Panc1 (cell line): ENCODE measurements at places on chromosomes 6 and 20. TPM values are rescaled to one million over a fixed set of nuclear protein-coding genes. Genes with fewer than 3 reads are reported as not detected.

Gene STMND1
- total RNA-seq, result not detected

Gene ADGB
- total RNA-seq, result not detected

Gene MYH7B
- total RNA-seq, result 0.59 TPM

Gene LZTS3
- 5.2 TPM for total RNA-seq

Gene MOG
- total RNA-seq, result not detected

Gene RBPJL
- total RNA-seq, result 0.18 TPM

Gene GNL1
- 90.6 TPM for total RNA-seq

Gene SALL4
- 1.6 TPM for total RNA-seq

Gene PHIP
- total RNA-seq, result 28.0 TPM

DNA sequence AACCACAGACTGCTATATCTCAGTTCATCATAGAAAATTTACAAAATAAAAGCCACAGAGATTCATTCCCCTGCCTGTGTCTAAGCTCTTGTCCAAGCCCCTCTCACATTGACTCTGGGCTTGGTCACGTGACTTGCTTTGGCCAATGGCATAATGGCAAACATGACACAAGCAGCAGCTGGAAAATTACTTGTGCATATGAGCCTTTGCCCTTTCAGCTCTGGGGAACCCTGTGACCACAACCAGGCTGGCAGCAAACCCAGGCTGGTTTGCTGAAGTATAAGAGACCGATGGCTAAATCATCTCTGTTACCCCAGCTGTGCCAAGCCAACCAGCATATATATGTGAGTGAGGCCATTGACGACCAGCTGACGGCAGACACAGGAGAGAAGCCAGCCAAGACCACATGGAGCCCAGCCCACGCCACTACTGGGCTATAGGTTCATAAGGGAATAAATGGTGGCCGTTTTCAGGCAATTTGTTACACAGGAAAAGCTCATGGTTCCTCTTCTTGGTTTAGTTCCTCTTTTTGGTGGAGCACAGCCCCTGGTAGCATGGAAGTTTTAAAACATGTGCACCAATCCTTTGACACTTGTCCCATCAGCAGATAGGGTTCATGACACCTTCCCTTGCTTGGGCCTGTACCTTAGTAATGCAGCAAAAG is 31.8 kb upstream of the RSPO4 start:
- DNase-seq, result no peak

GRCh38 chr20:34108616-34109174 is 3.3 kb downstream of the EIF2S2 start:
- no peak for DNase-seq

DNA sequence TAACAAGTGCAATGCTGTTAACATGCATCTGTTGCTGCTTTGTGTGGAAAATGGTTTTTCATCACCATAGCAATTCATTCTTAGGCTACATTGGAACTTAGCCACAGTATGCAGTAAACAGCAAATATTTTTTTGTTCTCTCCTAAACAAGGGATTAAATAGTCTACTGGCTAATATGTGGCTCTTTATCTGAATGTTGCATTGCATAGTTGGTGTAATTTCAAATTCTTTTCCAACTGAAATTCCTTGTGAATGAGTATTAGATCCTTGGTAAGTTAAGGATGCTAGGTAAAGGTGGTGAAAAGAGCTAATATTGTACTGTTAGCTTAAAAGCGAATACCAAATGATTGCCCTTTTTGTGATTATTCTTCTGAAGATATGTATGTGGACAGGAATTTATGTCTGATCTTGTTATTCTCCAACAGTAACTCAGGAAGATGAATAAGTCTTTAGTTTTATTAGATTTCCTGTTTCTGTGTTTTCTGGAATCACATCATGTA is 958 bp downstream of the MLIP start:
- DNase-seq, result no peak

DNA sequence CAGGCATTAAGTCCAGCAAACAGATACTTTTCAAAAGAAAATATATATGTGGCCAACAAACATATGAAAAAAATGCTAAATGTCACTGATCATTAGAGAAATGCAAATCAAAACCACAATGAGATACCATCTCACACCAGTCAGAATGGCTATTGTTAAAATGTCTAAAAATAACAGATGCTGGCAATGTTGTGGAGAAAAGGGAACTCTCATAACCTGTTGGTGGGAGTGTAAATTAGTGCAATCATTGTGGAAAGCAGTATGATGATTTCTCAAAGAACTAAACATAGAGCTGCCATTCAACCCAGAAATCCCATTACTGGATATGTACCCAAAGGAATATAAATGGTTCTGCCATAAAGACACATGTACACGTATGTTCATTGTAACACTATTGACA is 20.6 kb downstream of the KCNQ5 start:
- no peak for DNase-seq

GRCh38 chr6:35922139-35922554 is 1.2 kb upstream of the SRPK1 start:
- no peak for DNase-seq

DNA sequence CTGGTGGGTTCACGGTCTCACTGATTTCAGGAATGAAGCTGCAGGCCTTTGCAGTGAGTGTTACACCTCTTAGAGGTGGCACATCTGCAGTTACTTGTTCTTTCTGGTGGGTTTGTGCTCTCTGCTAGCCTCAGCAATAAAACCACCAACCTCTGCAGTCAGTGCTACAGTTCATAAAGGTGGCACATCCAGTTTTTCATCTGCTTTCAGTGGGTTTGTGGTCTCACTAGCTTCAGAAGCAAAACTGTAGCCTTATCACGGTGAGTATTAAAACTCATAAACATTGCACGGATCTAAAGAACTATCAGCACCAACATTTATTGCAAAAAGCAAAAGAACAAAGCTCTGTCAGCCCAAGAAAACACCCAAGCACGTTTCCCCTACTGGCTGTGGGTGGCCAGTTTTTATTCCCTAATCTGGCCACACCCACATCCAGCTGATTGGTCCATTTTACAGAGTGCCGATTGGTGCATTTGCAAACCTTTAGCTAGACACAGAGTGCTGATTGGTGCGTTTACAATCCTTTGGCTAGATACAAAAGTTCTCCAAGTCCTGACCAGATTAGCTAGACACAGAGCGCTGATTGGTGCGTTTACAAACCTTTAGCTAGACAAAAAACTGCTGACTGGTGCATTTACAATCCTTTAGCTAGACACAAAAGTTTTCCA is 3.4 kb upstream of the TMEM14C start:
- no peak for DNase-seq

DNA sequence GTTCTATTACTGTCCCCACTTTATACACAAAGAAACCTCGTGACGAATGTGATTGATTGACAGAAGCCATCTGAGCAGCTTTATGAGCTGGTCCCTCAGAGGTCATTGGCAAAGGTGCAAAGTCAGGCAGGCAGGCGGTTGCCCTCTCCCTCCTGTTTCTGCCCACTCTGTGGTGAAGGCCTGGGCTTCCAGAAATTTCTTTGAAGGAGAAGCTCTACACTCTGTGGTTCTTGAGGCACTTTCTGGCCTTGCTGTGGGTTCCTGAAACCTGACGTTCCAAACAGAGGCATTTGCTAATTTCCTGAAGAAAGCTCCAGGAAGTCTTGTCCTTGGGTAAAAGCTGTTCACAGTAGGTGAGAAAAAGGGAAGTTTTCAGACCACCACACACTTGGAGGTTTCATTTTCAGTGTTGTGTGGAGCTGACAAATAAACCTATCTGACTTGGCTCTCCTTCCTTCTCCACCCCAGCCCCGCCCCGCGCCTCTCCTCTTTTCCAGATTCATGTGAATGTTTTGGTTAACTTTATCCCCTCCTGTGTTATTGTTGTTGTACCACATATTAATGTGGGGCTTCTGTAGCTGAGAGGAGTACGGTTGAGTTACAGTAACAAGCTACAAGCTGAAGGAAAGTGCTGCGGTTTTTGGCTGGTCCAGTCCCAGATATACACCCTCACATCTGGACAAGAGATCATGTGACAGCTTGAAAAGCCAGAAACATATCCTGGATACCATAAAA is 274.1 kb downstream of the CLIC5 start:
- DNase-seq, result no peak

- DNase-seq, result no peak
Measured at GRCh38 chr6:11951868-11952267, 60.2 kb upstream of the HIVEP1 start.

- DNase-seq, result no peak
Measured at GRCh38 chr6:66854014-66854413, 1147.0 kb upstream of the EYS start.

GRCh38 chr6:140314682-140315081 is 940.2 kb upstream of the CITED2 start:
- DNase-seq, result no peak

DNA sequence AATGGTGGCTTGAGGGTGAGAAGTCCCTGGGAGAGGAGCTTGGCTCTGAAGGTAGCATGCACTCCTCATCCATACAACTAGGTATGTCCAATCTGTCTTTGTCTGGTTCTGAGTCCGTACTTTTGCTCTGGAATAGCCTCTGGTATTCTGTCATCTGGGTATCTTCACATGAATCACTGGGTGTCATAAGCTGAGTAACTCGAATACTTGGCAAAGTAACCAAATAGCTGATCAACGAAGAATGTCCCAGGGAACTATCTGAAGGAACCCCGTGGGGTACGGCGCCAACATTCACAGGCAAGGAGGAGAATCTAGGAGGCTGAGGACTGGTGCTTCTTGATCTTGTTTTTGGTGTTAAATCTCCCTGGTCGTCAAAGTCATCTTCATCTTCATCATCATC is 184.8 kb downstream of the HIVEP2 start:
- no peak for DNase-seq
